Activated CD4-positive, CD25-positive, alpha-beta regulatory T cell treated with anti-CD3 and anti-CD28 coated beads, Interleukin-2, amount 50 U/mL, for 16 hours (primary cell): ENCODE measurements at places on chromosomes 11 and 22.

DNA sequence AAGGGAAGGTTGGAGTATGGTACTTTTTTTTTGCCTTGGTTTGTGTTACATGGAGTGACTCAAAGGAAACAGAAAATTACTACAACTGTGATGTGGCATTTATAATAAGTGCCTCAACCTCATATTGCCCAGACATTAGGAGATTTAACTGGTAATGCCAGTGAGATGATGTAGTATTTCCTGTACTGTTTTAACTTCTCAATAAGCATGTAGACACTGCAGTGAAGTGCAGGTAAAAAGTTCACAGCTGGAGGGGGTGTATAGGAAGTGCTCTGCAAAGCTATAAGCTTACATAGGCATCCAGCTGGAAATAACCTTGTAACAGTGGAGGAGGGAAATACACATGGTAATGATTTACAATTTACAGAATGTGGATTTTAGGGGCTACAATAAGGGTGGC, 138.2 kb upstream of the MTMR2 start:
- DNase-seq = no peak

DNA sequence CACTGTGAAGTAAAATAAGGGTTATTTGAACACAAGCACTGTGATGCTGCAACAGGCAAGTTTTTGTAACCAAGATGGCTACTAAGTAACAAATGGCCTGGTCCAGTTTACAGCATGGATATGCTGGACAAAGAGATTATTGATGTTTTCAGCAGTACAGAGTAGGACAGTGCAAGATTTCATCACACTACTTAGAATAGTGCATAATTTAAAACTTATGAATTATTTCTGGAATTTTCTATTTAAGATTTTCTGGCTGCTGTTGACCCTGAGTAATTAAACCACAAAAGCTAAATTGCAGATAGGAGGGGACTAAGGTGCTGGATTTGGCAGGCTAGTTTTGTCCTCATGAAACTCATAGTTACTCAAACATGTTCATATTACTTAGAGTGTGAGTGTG, 33.1 kb downstream of the CEP295 start:
- no peak for DNase-seq

DNA sequence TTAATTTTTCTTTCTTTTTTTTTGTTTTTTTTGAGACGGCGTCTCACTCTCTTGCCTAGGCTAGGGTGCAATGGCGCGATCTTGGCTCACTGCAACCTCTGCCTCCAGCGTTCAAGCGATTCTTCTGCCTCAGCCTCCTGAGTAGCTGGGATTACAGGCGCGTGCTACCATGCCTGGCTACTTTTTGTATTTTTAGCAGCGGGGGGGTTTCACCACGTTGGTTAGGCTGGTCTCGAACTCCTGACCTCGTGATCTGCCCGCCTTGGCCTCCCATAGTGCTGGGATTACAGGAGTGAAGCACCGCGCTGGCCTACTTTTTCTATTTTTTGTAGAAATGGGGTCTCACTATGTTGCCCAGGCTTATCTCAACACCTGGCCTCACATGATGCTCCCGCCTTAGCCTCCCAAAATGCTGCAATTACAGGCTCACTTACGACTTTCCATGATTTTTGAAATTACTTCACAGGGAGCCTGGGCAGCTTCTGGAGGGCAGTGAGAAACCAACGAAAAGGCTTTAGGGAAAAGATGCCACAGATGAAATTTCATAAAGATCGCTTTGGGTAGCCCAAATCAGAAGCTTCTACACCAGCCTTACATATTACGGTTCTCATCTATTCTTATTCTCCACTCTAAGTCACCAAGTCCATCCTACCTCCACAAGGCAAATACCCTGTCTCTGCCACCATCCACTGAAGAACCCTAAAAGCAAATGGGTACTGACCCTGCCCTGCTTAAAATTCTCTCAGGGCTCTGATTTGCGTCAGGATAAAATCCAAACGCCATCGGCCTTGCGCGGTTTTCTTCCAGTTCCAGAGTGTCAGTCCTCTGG, 866 bp upstream of the RRM1 start:
- DNase-seq = no peak

DNA sequence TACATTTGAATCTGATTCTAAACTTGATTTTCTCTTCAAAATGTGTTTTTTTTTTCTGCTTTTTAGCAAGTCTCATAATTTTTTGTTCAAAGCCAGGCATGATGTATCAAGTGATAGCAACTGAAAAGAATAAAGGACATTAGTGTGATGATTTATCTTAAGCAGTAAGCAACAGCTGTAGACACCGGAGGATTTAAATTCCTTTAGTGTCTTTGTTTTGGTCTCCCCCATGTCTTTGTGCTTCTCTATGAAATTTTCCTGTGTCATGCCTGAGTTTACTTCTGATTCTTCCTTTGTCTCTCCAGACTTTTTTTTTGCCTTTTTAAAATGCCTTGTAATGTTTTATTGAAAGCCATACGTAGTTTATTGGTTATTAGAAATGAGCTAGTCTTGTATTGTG, 934.2 kb upstream of the RAG2 start:
- no peak for DNase-seq

GRCh38 chr11:66967670-66968425, 7.3 kb upstream of the C11orf86 start:
- no peak for DNase-seq

GRCh38 chr11:120044011-120044675, 93.8 kb downstream of the TRIM29 start:
- no peak for DNase-seq

DNA sequence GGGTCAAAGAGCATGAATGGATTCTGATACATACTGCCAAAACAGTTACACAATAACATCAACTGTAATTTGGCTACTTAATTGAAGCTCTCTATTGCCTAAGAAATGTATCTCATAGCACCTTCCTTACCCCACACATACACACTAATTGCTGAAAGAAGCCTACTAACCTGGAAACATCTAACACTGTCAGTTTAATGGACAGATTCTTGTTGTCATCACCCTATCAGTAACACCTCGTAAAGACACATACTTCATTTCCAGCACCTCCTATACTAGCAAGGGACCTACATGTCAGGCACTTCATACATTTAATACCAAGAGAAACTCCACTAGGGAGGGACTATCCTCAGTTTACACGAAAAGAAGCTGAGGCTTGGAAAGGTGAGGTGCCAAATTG, 9.9 kb downstream of the NAP1L4 start:
- DNase-seq = no peak

DNA sequence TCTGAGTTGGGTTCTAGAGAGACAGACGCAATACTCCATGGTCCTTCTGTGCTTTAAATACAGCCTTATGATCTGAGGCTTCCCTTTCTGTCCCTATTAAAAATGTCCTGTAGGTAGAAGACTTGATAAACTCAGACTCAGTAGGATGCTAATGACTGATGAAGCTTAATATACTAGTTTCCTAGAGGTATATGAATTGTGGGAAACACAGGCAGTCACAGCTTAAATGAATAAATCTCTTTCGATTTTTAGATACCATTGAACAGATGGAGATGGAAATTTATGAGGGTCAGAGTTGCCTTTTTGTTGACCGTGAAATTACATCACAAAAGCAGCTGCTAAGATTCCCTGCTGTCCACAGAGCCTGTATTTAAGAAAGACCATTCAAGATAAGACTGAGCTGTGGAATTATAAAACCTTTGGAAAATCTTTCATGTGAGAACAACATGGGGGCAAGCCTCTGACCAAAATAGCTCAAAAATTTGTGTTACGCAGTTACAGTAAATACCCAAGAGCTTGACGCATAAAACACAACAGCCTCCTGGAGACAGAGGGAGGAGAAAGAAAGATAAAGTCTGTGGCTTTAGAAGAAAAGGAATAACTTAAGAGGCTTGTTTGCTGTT, 172.3 kb downstream of the AASDHPPT start:
- DNase-seq = no peak

DNA sequence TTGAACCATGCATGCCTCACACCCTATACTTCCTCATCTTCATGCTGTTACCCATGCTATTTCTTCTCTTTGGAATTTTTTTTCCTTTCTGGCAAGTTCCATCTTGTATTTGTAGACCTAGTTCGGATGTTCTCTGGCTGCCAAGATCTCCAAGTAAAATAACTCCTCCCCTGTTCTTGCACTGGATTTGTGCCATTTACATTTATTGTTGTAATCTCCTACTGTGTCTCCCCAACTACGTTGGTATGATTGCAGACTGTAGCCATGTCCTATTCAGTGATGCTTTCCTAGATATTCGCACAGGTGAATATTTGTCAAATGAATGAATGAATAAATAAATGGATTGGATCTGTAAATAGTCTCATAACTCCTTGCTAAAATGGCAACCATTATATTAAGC, 546.0 kb downstream of the MN1 start:
- no peak for DNase-seq

DNA sequence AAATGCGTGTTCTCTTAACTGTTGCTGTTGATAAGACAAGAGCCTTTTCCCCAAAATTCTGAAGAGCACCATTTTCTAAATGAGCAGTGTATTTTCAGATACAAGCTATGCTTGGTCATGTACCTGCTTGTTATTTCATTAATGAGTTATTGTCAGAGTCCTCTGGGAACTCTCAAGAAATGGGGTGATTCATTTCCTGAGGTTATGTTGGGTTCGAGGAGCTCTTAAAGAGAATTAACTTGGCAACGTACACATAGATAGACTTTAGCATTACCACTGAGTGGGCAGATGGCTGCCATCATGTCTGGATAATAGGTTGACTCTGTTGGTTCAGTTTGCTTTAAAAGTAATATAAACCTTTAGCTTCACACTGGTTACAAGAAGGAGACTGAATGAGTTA, 87.9 kb upstream of the SORL1-AS1 start:
- DNase-seq = no peak

DNA sequence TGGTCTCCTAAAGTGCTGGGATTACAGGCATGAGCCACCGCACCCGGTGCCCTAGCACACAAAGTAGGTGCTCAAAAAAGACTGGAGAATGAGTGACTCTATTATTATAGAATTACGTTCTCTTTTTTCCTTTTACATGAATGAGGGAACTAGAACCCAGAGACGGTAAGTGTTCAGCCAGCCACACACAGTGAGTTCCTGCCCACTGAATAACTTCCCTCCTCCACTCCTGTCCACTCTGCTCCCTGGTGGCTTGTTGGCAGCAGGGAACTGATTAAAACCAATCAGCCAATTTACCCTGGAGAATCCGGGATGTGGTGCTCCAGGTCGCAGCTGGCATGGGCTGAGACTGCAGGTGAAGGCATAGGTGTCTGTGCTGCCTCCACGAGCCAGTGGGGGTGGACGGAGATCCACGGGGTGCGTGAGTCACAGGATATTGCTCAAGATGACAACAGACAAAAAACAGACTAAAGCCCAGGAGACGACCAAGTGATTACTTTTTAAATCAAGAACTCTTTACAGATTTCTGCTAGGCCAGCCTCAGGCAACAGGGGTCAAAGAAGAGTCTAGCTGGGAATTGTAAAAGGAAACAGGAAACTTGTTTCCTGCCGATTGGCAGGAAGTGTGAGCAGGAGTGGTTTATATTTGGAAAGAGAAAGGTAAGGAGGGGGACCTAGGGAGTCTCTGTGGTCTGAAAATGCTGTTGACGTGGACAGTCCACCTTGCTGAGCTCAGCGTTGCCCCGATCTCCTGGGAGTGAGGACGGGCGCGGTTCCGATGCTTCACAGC, 95.2 kb upstream of the TP53I11 start:
- DNase-seq = no peak

DNA sequence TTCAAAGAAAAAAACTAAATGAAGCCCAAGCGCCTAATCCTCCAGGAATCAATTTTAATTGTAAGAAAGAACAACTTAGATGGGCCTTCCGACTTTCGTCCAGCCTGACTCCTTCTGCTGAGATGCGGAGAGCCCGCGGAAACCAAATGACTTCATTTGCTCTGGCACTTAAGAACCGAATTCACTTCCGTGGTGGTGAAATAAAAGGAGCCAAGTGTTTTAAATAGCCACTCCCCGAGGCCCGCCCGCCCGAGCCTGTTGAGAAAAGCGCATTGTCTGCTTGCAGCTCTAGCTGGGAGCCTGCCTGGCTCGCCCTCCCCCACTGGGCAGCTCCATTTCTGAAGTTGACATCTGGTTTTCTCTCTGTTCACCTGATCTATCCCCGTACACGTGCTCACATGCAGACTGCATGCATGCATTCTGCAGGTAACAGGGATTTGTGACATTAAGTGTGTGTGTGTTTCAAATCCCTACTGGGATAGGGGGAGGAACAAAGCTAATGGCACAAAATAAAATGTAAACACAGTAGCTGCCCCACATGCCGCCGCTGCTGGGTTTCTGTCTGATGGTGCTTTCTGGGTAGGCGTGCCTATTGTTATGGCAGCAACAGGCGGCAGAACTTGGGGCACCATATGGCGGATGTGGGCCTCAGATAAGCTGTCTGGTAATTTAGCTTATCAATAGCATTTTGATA, 6.2 kb downstream of the TEAD1 start:
- no peak for DNase-seq

DNA sequence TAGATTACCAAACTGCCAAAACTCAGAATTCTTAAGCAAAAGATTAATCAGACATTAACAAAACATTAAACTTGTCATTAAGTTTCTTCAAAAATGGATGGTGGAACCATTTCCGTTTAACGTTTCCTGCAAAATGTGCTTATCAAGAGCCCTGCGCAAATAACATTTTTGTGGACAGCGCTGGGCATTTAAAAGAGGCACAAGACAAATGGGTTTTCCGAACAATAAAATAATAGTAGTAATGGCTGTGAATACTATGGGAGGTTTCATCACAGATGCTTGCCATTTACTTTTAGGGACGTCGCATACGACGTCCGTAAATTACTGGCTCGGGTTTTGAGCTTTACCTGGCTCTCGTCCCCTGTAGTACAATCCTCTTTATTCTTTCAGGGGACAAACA, 1.1 kb downstream of the NPAT start:
- no peak for DNase-seq

DNA sequence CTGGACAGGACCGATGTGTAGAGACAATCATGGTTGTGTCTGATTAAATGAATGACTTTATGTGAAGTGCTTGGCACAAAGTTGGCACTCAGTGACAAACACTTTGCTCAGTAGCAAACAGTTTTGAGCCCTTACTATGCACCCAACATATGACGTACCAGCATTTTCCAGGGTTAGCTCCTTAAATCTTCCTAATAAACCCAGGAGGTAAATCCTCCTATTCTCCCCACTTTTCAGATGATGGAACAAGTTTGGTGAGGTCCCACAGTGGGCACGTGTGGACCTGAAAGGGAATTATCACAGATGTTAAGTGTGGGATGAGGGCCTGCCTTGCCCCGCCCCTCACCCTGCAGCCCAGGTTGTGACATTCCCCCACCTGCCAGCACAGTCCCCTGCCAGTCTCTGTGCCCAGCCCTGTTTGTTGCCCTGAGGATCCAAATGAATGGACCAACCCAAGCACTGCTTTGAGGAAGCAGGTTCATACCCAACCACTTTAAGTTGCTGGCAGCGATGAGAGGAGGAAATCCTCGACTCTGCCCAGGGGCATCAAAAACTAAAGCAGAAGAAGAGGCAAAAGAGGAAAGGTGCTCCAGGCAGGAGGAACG, 6.6 kb upstream of the CARD10 start:
- no peak for DNase-seq

GRCh38 chr11:88250566-88251242, 75.5 kb upstream of the RAB38 start:
- no peak for DNase-seq

GRCh38 chr22:19527861-19528417, 3.7 kb upstream of the CLDN5 start:
- no peak for DNase-seq

GRCh38 chr11:10326012-10326964, 21.4 kb downstream of the ADM start:
- DNase-seq = no peak

GRCh38 chr11:61145228-61146005, 15.8 kb downstream of the VPS37C start:
- no peak for DNase-seq
